Occipital lobe (tissue), 3 donors: ENCODE measurements at places on chromosomes 6 and 20.

DNA sequence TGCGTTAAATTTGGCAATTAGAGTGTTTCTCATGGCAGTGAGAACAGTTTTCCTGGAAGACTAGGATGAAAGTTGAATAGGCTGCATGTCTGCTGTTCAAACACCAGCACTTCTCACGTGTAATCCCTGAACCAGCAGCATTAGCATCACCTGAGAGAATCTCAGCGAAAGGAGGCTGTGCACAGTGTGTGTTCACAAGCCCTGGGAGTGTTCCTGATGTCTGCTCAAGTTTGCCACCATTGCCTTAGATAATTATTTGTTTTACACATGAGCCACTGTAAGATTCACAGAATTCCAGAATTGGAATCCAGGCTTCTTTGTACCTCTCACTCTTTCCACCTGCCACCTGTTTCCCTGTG, 117.3 kb downstream of the JARID2 start:
- no peak for DNase-seq

- DNase-seq, result no peak
Measured at GRCh38 chr6:128500749-128501600, 19.4 kb downstream of the PTPRK start.

- no peak for DNase-seq
Measured at GRCh38 chr6:139591075-139591865, 216.8 kb upstream of the CITED2 start.

DNA sequence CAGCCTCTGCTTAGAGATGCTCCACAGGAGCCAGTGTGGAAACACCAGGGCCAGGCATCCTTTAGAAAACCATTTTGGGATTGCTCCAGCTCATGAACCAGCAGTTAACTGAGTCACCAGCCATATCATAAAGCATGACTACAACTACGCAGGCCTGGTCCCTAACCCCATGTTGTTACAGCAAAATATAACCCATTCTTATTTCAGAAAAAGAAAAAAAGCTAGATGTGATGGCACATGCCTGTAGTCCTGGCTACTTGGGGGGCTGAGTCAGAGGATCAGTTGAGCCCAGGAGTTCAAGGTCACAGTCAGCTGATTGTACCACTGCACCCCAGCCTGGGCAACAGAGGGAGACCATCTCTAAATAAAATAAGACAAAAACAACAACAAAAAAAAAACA, 36.8 kb downstream of the C6orf15 start:
- DNase-seq, result no peak

- DNase-seq, result peak; percentile 80
Measured at GRCh38 chr6:134908906-134909516, 40.9 kb downstream of the ALDH8A1 start.

DNA sequence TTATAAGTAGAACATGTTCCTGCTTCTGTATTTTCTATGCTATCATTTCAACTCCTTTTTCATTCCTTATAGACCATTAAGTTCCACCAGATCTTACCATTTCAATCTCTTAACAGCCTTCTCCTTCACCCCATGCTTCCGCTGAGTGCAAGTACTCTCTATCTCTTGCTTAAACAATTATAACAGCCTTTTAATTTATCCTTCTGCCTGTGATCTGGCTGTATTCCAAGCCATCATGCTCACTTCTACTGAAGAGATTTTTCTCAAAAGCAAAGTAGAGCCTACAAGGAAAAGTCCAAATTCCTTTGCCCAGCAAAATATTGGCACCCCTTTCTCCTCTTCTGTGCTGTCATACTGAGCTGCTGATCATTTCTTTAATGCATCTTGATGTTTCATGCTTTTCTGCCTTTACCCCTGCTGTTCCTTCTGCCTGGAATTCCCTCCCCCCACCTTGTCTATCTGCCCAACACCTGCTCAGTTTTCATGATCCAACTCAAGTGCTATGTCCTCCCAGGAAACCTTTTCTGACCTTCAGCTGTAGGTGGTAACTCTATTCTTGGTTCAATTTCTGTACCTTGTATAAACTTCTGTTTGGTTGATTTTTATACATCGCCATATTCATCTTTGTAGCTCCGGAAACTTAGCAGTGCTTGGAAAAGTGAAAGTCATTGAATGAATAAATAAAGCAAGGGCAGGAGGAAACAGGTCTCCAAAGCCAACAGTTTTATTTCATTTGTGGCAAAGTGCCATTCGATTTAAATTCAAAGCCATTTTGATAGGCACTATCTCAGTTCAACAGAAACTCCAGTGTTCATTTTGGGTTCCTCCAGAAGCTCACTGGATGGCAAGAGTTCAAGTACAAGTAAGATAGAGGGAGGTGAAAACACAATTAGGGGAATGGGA, 10.5 kb upstream of the BMP2 start:
- DNase-seq, result no peak

DNA sequence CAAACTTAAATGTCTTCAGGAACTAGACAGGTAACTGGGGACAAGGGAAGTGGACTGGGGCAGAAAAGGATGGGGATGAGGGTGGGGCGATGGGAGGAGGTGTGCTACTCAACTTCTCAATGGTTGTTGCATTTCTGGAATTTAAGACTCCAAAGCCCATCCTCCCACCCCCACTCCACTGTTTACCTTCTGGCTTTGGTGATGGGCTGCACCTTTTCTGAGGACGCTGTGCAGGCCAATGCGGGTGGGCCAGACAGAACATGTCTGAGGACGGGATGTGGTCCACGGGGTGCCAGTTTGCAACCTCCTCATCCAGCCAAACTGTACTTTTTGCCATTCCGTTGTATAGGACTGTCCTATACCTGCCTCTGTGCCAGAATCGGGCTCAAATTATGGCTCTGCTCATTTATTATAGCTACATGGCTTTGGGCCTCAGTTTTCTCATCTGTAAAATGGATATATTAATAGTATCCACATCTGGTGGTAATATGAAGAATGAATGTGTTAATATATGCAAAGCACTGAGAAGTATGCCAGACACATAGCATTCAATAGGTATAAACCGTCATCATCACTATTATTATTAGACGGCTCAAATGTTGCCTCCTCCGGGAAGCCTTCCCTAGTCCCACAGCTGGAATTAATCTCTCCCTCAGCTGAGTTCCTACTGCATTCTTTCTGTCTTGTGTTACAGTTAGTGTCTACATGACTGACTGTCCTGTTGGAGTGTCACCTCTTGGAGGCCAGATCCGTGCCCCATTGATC, 31.0 kb upstream of the VEGFA start:
- no peak for DNase-seq
